ENCODE measurements at places on chromosomes 7 and 10. TPM values are rescaled to one million over a fixed set of nuclear protein-coding genes. Genes with fewer than 3 reads are reported as not detected.

Gene NXPH1
- total RNA-seq: not detected

Gene SLIT1
- total RNA-seq: 0.40 TPM

Gene OR2A5
- not detected for total RNA-seq

Gene ARHGEF5
- total RNA-seq: 37.4 TPM

Gene VWA2
- total RNA-seq: 14.4 TPM

Gene IQCE
- total RNA-seq: 26.6 TPM

Gene TBATA
- total RNA-seq: not detected

Gene ANKRD30A
- total RNA-seq: not detected

DNA sequence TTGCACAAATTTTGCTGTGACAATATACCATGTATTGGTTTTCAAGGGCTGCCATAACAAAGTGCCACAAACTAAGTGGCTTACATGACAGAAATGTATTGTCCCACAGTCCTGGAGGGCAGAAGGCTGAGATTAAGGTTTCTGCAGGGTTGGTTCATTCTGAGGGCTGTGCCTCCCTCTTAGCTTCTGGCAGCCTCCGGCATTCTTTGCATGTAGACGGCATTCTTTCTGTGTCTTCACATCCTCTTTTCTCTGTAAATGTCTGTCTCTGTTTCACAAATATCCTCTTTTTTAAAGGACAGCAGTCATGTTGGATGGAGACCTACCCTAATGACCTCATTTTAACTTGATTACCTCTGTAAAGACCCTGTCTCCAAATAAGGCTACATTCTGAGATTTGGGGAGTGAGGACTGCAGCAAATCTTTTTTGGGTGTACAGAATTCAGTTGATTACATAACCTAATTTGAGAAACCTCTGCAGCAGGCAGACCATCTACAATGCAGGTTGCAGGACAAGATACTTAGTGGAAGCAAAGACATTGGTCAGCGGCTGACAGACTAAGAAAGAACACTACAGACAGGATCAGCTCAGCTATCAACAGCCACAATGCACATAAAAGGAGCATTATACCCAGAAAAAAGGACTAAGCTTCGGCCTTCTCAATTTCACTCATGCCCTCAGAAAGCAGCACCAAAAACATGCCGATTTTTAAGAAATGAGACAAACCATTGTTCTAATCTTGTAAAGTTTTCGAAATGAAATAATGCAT is 84.6 kb upstream of the FAM3C start:
- DNase-seq: no peak

DNA sequence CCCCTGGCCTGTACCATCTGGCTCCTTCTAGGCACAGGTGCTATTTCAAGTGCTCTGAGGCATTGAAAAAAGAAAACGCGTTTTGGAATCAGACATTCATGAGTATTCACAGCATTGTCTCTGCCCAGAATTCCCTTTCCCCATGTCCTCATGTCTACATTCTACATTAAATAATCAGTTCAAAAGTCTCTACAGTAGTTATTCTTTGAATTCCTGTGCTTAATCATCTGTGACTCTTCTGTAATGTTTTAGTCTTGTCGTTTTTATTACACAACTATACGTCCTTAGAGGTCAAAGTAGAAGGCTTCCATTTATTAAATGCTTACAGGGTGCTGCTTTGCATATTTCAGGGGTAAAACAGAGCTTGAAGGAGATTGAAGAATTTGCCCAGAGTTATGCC is 95.7 kb downstream of the BICC1 start:
- DNase-seq: no peak

DNA sequence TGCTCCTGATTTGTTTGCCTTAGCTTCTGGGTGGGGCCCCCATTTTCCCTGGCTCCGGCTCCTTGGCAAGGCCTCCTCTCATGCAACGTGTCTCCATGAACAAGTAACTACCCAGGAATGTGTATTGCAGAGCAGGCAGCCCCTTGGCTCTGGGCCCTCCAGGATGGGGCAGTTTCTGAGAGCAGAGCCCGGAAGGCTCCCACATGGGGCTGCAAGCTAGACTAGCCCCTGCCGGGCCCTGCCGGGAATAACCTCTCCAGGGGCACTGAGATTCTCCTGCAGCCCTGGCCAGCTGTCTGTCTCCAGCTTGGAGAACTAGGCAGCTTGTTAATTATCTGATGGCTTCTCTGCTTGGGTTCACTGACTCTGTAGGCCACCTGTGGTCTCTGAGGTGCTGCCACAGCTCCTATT is 184.0 kb upstream of the INHBA start:
- no peak for DNase-seq

- no peak for DNase-seq
Measured at GRCh38 chr10:70575486-70575873, 27.1 kb downstream of the PRF1 start.

GRCh38 chr7:136807598-136807997 is 60.9 kb upstream of the CHRM2 start:
- no peak for DNase-seq

- no peak for DNase-seq
Measured at GRCh38 chr7:7992506-7992905, 23.9 kb downstream of the GLCCI1 start.

GRCh38 chr10:71755179-71755879 is 18.0 kb downstream of the VSIR start:
- DNase-seq: no peak

GRCh38 chr7:138074121-138074520 is 2.1 kb upstream of the AKR1D1 start:
- no peak for DNase-seq

GRCh38 chr7:2488272-2488645 is 12.1 kb upstream of the GRIFIN start:
- no peak for DNase-seq

GRCh38 chr10:132535065-132535651 is 2.4 kb upstream of the INPP5A start:
- no peak for DNase-seq

GRCh38 chr7:98668255-98668654 is 51.2 kb downstream of the NPTX2 start:
- no peak for DNase-seq

- DNase-seq: no peak
Measured at GRCh38 chr7:143408686-143409561, at the start of gene EPHA1. Gene EPHA1, minus strand, starts transcription at chr7:143408856. Its CDS starts 51 bp downstream, at chr7:143408805.

- no peak for DNase-seq
Measured at GRCh38 chr10:34826221-34826620, 11.1 kb upstream of the PARD3 start.

- DNase-seq: no peak
Measured at GRCh38 chr10:77795426-77796055, 131.0 kb downstream of the DLG5 start.

DNA sequence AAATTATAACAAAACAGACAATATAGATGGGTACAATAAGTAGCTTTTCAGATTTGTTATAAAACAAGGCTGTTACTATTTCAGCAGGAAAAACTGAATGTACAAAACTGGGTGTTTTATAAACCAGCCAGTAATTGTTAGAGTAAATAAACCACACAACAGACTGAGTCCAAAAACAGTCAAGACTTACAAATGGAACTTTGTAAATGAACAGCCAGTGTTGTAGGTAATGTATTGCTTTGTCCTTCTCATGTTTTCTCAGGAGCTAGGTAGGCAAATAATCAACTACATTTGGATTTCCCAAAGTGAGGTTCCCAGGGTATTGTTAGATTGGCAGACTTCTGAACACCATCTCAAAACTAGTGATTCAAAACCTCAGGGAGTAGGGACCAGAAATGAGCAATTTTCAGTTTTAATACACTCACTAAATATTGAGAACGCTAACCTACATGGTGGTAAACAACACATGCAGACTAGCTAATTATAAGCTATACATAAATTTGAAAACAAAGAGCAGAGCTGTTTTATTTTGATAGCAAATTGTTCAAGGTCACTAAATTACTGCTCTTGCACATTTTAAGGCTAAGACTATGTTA is 36.2 kb downstream of the HERPUD2 start:
- DNase-seq: no peak
